ENCODE measurements at places on chromosomes 7 and 10.
A peak's percentile ranks its signal among the peaks of the same experiment; 100 is the strongest.

DNA sequence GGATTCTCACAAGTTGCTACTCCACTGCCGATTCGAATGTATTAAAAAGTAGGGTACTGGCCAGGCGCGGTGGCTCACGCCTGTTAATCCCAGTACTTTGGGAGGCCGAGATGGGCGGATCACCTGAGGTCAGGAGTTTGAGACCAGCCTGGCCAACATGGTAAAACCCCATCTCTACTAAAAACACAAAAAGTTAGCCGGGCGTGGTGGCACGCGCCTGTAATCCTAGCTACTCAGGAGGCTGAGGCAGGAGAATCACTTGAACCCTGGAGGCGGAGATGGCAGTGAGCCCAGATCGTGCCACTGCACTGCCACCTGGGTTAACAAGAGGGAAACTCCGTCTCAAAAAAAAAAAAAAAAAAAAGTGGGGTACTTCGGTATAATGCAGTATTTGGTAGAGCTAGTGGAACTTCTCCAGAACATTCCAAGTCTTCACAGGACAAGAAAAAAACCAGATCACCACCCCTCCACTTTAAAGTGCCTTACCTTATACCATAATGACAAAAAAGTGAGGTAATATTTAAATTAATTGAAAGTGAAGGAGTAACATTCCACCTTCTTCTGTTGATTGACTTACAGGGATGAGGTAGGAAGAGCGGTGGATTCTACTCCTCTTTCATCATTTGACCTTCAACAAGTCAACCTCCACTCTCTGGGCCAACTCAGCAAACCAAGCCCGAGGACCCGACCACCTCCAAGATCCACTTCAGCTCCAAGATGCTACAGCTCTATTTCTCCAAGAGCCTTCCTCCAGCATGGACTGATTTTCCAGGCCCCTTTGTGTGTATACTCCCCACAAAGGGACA is 2.0 kb downstream of the BAZ1B start:
- no peak for DNase-seq

DNA sequence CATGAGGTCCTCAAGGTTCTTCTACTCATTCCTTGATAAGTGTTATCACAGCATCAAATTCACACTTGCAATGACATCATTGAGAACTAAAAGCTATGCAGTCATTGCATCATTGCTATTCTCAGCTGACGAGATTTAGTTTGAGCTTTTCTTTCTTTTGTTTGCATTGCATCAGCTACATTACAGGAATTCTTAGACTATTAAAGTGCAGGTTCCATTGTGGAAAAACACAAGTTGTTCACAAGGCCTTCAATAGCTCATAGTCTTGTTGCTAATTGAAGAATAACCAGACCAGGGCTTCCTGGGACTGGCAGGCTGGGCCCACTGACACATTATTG is 139.3 kb downstream of the CXCL12 start:
- DNase-seq = no peak

- DNase-seq = no peak
These were observed 63.6 kb downstream of the ARID5B start for GRCh38 chr10:61964949-61965702.

DNA sequence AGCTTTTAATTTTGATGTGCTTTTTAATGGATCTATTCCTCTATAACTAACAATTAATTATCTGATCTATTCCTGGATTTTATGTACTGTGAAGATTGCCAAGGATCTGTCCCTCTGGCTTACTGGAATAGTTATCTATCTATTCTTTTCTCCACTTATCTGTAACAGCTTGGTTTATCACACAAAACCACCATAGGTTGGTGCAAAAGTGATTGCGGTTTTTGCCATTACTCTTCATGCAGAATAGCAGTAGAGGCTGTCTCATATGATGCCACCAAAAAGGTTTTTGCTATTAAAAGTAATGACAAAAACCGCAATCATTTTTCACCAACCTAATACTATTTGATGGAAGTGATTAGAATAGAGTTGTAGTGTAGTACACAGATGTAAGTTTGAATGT is 115.7 kb downstream of the PDE1C start:
- no peak for DNase-seq

DNA sequence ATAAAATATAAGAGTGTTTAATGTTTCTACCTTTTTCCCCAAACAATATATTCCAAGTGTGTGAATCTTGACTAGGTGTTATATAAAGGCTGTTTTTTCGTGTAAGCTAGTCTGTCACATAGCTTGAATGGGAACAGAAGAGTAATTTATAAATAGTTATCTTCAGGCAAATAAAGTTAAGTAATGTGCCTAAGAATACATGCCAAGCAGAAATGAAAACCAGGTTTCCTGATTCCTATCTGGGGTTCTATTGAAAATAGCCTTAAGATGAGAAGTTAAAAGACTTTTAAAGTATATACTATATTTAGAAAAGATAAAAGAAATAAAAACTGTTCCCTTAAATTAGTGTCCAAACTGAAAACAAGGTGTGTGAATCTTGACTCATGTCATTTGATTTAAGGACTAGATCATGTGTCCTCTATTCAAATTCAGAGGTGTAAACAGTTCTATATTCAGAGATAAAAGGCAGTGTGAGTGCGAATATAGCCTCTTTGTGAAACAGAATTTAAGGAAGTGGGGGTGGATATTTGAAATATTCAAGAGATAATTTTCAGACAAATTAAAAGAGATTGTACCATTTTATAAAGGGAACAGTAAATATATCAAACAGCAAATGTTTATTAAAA is 247.5 kb downstream of the THSD7A start:
- no peak for DNase-seq

- DNase-seq = no peak
These were observed 1.5 kb upstream of the H2AZ2 start for GRCh38 chr7:44849259-44849884.

GRCh38 chr7:114175125-114175524 is 239.5 kb upstream of the FOXP2 start:
- DNase-seq = no peak

GRCh38 chr10:47107007-47107747 is 192.8 kb upstream of the GDF10 start:
- DNase-seq = no peak

GRCh38 chr10:84548869-84549268 is 220.5 kb downstream of the CCSER2 start:
- DNase-seq = no peak

- no peak for DNase-seq
These were observed 13.2 kb downstream of the FAM221A start for GRCh38 chr7:23693224-23693623.

DNA sequence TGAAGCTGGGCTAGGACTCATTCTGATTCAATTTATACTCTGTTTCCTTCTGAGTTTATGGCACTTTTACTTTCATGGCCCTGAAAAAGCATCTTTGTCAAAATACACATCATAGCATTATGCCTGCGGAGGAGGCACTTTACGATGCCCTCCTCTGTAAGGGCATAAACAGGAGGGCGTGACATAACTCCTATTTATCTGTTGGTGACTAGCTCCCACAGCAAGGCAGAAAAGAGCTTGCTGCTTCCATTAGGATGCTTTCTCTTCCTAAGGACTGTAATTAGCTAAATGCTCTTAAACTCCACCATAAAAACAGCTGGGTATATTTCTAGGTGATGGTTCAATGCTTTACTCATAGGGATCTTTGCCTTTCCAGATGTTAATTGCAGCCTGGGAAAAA is 315.2 kb upstream of the GHITM start:
- no peak for DNase-seq

DNA sequence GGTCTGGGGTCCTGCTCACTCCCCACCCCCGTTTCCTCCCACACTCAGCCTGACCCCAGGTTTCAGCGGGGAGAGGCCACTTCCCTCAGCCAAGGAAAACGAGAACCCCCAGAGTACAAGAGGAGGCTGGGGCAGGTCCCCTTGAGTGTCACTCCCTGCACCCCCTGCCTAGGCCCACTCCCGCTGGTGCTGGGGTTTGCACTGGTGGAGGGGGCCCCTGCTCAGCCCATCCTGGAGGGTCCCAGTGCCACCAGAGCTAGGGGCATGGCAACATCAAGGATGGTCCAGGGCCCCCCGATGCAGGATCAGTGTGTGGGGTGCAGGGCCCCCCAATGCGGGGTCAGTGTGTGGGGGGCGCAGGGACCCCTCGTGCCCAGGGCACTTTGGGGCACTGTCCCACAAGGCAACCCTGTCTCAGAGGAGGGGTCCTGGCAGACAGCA is 70.5 kb upstream of the KCTD7 start:
- DNase-seq = no peak

- DNase-seq = no peak
These were observed 34.0 kb downstream of the AHCYL2 start for GRCh38 chr7:129258649-129259389.

- no peak for DNase-seq
These were observed 198.2 kb upstream of the GNAI1 start for GRCh38 chr7:79936281-79936983.

DNA sequence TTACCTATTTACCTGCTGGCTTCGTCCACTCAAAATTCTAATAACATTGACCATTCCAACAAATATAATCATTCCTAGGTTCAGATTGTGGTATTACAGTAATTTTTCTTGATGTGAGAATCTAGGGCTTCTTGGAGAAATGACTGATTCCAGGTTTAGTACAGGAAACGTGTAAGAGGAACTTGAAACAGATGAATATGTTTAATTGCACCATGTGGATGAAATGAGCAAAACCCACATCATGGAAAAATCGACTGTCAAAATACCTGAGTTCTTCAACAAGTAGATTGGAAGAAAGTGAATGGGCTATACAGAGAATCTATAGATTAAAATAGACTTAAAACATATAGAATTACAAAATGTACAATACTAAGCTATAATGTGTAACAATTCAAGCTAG is 24.9 kb upstream of the OR9A4 start:
- no peak for DNase-seq

DNA sequence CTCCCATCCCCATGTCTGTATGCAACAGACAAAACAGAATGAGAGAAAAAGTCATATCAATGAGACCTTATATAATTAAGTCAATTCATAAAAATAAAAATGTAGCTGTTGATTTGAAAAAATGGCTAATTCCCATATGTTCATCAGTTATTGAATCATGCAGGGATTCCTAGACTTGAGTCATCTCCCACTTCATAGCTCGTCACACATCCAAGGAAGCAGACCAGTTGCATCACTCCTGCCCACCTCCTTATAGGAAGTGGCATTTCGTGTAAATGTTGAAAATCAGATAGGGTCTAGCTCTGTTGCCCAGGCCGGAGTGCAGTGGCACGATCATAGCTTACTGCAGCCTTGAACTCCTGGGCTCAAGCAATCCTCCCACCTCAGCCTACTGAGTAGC is 56.1 kb upstream of the SH2B2 start:
- DNase-seq = no peak

DNA sequence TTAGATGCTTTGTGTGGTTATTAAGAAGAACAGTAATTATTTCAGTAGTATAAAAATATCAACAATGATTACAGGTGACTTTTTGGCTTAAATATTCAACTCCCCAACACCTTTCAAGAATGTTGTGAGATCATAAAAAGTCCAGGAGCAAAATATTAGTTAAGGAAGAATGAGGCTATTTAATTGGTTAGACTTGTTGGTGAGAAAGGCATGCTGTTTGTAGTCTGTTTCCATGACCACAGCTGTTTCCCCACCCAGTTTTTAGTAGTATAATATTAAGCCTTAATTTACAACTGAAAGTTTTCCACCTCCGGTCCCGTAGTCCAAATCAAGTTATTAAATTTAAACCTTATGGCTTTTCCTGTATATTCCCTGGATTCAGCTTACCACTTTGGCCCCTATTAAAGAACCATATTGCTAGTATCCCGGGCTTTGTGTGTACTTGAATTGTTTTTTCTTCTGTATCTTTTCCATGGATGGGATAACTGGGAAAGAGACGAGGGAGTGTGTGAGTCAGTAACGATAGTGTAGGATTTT is 133.3 kb downstream of the CELF2 start:
- no peak for DNase-seq

GRCh38 chr10:11869743-11870460 is 46.7 kb downstream of the PROSER2 start:
- no peak for DNase-seq

DNA sequence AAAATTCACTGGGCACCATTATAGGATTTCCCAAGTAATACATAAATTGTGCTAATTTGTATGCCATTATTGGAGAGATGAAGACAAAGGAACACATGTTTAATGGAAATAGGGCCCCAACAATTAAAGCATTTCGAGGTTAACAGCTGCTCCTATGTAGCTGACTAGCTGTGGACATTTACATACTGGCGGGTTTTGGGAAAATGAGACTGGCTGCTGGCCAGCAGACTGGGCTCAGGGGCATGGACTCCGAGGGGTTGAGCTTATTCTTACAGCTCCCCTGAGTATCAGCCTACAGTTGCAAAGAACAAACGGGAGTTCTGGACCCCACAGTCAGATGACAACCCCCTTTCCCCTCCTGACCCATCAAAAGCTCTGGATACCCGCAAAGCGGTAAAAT is 91.9 kb upstream of the MYO3A start:
- no peak for DNase-seq

DNA sequence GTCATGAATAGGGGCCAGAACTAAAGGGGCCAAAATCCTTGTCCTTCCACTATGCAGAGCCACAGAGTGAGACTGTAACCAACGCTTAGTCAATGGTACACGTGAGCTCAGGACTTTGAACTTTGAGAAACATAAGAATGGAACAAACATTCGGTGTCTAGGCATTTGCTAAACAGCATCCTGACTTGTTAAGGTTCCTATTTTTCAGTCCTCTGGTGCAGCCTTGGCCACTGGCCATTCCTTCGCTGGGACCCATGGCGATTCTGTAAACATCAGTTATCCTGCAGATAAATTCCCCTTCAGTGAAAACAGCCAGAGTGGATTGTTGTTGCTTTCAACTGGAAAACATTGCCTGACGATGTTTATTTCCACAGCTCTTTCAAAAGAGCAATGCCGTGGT is 266.8 kb downstream of the SORCS1 start:
- DNase-seq = no peak

GRCh38 chr10:131822013-131822691 is 78.7 kb upstream of the PPP2R2D start:
- peak; percentile 21 for DNase-seq

- no peak for DNase-seq
These were observed at the start of gene AKR1C3 for GRCh38 chr10:5094265-5095205. AKR1C3 (plus strand) TSS chr10:5094414; CDS start chr10:5094445, 31 bp downstream.

DNA sequence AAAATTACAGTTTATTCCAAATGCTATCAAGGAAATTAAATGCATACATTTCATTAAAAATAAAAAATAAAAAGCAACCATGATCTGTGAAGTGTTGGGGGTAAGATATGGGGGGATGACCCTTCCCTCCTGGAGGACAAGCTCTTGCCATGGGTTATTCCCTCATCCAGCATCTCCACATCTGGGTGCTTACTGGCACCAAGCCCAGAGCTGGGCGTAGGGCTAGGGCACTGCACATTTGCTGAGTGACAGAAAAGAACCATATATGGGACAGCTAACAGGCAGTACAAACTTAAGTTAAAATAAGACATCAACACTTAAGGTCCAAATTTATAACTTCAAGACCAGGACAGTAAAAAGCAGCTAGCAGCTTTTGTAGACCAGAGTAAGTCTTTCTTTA is 10.2 kb downstream of the CCDC6 start:
- no peak for DNase-seq
